ENCODE measurements at places on chromosomes 5 and 9.

DNA sequence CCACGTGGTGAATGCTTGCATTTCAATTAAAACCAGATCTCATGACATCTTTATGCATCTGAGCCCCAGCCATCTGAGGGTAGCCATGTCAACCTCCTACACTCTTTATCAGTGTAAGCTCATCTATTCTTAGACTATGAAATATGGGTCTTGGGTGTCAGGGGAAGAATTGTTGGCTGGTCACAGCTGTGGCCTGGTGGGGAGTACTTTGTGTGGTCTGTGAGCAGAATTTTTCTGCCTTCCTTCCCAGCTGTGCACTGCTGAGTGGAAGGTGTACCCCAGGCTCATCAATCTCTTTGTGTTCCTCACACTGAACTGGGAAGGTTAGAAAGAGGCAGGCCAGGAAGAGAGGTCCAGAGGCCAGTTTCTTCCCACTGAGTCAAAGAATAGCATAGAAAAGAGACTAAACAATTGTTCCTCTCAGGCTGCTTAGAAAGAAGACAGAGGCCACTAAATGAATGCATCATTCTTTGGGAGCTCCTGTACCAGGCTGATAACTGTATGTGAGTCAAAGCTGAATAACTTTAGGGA is 202.7 kb upstream of the RGMB start:
- peak; percentile 88 for DNase-seq

DNA sequence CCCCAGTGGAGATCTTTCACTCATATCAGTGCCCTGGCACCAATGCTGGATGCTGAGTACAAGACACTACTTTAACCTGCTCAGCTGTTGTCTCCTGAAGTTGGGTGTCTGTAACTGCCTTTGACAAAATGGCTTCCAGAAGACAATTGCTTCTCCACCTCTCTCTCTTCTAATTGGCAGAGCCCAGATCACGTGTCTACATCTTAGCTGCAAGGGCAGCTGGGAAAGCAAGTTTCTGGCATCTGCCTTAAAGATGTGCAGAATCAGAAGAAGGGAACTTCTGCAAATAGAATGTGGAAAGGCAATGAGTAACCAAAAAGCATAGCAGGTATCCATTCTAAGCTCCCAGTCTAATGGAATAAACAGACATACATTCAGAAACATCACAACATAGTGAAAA is 81.1 kb downstream of the PDZD2 start:
- DNase-seq = no peak

GRCh38 chr9:128911529-128912035 is 9.2 kb upstream of the PHYHD1 start:
- DNase-seq = peak; percentile 54

DNA sequence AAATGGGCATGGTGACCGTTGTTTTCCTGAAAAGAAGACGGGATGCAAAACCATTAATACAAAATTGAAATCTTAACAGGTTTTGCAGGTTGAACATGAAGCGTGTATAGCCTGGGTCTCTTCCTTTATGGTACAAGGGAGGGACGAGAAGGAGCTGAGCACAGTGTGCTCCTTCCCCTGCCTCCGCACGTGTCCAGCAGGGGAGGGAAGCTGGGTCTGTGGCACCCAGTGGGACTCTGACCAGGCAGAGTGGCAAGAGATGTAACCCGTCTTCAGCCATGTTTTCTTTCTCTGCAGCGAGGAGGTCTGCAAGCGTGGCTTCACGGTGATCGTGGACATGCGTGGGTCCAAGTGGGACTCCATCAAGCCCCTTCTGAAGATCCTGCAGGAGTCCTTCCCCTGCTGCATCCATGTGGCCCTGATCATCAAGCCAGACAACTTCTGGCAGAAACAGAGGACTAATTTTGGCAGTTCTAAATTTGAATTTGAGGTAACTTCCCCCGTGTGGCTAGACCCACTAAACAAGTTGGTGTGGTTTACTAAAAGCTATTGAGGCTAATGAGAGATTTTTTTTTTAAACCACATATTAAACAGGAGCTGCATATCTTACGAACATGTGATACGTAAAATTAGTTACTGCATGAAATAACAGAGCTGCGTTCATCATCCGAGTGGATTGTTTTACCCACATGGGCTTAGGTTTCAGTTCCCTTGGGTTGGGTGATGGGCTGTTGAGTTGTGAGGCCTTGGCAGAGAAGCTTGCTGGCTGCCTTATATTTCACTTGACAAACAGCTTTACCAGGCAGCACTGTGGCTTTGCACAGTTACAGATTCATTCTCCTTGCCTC is 143.7 kb downstream of the TRIO start:
- no peak for DNase-seq

GRCh38 chr9:7756088-7756487 is 43.5 kb downstream of the DMAC1 start:
- DNase-seq = no peak

- no peak for DNase-seq
These were observed 5.5 kb downstream of the CSF2 start for GRCh38 chr5:132079081-132079480.

GRCh38 chr9:88990729-88991065 is 571 bp upstream of the S1PR3 start:
- no peak for DNase-seq

DNA sequence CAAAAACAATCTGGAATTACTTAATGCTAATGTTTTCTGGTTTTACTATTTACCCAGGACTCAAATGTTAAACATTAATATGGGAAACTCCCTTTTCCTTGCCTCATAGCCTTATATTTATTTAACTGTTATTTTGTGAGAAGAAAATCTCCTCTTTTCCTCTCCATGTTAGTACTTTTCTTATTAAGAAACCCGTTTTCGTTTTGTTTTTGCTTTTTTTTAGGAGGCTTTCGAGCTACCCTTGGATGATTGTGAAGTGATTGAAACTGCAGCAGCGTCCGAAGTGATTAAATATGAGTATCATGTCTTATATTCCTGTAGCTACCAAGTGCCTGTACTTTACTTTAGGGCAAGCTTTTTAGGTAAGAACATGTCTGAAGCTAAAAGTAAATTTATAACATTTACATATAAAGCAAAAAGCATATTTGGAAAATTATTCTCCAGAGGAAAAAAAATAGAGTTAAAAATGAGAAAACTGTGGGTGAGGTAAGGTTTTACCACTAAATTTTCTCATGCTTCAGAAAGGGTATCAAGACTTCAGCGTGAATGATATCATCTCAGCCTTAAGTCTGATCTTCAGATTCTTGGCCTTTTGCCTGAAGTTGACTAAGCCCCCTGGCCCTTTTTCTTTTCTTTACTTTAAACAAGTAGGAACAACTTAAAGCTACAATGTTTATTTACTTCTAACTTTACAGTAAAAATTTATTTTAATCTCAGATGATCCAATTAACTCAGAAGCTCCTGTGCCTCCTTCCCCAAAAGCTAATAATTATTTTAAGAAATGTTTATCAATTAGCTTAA is 113.8 kb downstream of the RPS23 start:
- peak; percentile 93 for DNase-seq

- DNase-seq = peak; percentile 20
These were observed 31.7 kb downstream of the ADRB2 start for GRCh38 chr5:148858106-148858505.

DNA sequence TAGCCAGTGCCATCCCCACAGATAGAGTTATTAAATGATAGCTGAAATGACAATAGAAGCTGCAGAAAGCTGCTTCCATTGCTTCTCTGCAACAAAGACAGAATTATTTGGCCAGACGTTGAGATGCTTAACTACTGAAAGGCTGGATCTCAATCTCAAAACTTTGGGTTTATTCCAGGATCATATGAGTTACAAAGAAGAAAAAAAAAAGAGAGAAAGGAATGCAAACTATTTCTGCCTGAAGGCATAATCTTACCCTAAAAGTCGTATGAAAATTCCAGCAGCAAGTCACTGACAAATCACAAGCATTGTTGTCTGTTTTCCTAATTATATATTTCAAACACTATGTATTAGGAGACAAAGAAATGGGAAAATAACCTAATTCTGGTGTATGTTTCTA is 12.8 kb upstream of the TYRP1 start:
- peak; percentile 36 for DNase-seq

DNA sequence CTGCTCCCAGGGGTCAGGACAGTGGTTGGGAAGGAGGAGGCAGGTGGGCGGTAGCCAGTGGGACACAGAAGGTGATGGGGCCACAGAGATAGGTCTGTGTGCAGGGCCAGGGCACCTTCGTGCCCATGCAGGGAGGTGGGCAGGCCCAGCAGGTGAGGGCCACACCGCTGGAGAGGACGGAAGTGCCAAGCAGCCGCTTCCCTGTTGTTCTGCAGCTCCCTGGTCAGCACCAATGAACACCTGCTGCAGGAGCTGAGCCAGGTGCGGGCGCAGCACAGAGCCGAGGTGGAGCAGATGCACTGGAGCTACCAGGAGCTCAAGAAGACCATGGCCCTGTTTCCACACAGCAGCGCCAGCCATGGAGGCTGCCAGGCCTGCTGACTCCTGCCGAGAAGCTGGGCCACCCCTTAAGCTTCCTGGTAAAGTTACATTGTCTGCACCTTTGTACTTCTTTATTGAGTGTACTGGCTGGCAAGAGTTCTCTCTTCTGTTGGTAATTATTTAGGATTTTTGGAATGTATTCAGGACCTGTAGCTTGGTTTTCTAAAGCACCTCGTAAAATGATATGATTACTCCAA is 40.3 kb downstream of the TPPP start:
- no peak for DNase-seq

DNA sequence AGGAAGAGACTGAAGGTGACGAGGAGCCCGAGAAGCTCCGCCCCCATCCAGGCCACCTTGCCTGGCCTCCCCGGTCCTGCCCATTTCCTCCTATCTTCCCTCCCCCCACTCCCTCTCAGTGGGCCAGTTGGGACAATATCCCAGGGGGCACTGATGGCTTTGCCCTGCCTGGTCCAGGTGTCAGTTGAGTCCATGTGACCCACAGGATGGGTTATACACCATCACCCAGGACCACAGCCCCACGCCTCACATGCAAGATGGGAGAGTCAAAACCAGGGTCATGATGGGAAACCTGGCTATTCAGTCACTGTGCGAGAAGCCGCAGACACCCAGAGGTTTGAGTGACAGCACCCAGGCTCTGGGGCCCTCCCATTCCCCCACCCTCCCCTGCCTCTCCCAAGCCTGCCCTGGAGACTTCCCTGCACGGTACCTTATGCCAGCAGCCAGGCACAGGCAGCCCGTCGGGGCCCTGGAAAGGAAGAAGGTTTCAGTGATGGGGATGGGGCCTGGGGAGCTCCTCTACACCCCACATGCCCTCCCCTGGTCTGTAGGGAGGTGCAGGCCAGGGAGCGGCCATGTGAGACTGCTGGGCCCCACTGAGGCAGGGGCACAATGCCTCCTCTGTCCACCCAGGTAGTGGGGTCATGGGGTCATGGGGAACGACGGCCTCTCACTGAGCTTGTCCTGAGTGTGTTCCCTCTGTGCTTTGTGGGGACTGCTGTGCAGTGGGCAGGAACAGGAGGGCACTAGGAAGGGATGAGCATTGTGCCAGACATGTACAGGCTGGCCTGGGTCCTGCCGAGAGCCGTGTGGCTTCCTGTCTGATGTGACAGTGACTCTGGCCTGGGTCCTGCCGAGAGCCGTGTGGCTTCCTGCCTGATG is 6.3 kb upstream of the PHYKPL start:
- DNase-seq = no peak

GRCh38 chr5:107499237-107499636 is 171.5 kb downstream of the EFNA5 start:
- DNase-seq = no peak

DNA sequence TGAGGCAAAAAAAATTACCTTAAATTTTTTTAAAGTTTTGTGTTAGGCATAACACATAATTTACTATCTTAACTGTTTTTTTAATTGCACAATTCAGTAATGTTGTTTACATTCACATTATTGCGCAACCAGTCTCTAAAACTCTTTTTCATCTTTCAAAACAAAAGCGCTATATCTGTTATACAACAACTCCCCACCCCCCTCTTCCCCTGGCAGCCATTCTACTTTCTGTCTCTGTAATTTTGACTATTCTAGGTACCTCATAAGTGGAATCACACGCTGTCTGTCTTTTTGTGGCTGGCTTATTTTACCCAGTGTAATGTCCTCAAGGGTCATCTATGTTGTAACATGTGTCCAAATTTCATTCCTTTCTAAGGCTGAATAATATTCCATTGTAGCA is 241.5 kb upstream of the DMRT1 start:
- no peak for DNase-seq

GRCh38 chr5:100131161-100131560 is 404.0 kb upstream of the FAM174A start:
- DNase-seq = peak; percentile 30

GRCh38 chr5:154524859-154525258 is 46.8 kb upstream of the HAND1 start:
- no peak for DNase-seq

GRCh38 chr5:124683917-124684555 is 62.4 kb downstream of the ZNF608 start:
- no peak for DNase-seq

- DNase-seq = no peak
These were observed 10.1 kb downstream of the IFNA5 start for GRCh38 chr9:21294904-21295538.

DNA sequence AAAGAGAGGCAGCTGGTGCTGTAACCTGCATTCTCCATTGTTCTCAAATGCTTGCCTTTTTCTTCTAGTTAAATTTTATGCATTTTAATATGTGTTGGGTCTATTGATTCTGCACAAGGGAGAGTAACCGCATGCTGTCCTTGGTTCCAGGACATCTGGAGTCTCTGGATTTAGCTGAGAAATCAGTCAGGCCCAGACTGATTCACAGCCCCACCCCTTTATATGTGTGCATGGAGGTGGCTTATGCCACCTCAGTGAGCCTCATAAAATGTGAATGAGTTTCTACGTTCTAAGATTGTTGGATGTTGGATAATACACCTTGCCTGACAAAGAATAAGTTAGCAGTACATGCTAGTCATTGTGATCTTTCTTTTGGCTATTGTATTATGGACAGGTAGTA is 110.1 kb upstream of the PANK3 start:
- no peak for DNase-seq

DNA sequence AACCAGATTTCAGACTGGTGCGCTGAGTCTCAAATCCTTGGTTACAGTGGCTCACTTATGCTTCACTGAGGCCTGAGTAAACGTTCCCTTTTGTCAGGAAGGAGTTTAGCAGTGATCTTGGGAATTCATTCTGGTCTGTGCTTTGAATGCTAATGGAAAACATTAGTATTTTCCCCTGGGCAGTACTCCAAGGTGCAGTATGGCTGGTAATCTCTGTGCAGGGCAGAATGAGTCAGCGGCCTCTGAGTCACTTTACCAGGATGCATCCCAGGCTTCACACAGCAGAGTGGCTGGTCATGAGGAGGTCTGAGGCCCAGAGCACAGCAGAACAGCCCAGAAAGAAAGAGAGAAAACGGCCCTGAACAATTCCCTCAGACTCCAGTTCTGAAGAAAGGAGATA is 54.0 kb downstream of the PCA3 start:
- peak; percentile 98 for DNase-seq

- DNase-seq = no peak
These were observed 493.7 kb upstream of the SGCD start for GRCh38 chr5:155833287-155833686.

GRCh38 chr9:115439641-115440040 is 321.7 kb upstream of the TNC start:
- DNase-seq = no peak

GRCh38 chr5:10691826-10692785 is 68.9 kb downstream of the DAP start:
- DNase-seq = peak; percentile 61
